ENCODE measurements at places on chromosomes 7 and 10. TPM values are rescaled to one million over a fixed set of nuclear protein-coding genes. Genes with fewer than 3 reads are reported as not detected.

AGMO gene
- 2.9 TPM for total RNA-seq

RAMP3 gene
- 49.2 TPM for total RNA-seq

NEURL1 gene
- 0.13 TPM for total RNA-seq

GRCh38 chr10:10431422-10432066 is 586.1 kb upstream of the CELF2 start:
- DNase-seq: no peak

- no peak for DNase-seq
Measured at GRCh38 chr10:31975157-31975765, 46.6 kb upstream of the ARHGAP12 start.

DNA sequence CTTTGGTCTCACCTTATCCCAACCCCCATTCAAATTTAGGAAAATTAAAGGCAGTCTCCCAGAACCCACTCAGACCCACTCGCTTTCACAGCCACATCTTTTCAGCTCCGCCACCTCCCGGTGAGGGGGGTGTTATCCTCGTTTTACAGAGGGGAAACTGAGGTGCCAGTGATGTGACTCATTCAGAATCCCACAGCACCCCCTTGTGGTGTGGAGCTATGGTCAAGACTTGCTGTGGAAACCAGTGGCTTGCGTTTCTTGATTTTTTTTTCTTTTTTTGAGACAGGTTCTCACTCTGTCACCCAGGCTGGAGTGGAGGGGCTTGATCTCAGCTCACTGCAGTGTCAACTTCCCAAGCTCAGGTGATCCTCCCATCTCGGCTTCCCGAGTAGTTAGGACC is 27.6 kb downstream of the SLC35G1 start:
- no peak for DNase-seq

GRCh38 chr10:934746-935406 is 3.4 kb upstream of the LARP4B start:
- DNase-seq: no peak
